Frontal cortex (tissue), 4 donors: ENCODE measurements at places on chromosomes 7 and 10. TPM values are rescaled to one million over a fixed set of nuclear protein-coding genes. Genes with fewer than 3 reads are reported as not detected.

DNA sequence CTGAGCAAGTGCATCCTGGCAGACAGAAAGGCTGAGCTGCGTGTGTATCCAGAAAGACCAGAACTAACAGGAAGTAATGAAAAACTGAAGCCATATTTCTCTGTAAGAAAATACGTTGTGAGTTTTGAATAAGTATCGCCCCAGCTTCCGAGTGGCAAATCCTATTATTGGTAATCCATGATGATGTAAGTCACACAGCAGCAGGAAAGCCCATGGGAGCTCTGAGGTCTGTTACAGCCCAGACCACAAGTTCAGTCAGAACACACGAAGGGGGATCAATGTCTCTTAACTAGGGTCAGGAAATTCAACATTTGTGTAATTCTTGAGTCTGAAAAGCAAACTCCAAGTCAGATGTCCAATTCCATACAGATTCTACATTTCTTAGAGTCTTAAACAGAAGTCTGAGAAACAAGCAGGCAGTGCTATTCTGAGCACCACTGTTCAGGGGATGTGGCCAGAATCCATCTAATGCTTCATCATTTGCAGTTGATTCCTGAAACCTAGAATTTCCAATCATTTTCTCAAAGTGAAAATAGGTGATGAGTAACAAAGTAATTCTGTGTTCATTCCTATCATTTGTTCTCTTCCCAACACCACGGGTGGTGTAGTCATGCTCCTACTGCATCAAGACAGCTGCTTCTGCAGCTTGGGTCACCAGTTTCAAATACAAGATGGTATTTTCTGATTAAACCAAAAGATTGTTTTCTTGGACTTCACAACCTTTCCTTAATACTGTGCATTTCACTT lies at the start of gene LRIT2:
TSS of gene LRIT2 (minus strand) at position 118 of the 747 bp plus-strand sequence. CDS start at position 94, 24 bp downstream.
- no peak for DNase-seq

- no peak for DNase-seq
Measured at GRCh38 chr7:66642186-66642585, 13.5 kb downstream of the KCTD7 start.

GRCh38 chr7:43516581-43517342 lies 66.1 kb upstream of the STK17A start:
- DNase-seq, result no peak

GRCh38 chr10:77926566-77927401 lies at the start of gene DLG5:
Gene DLG5, minus strand, starts transcription at chr10:77926755. Its CDS starts 235 bp downstream, at chr10:77926520.
- peak; percentile 74 for DNase-seq

- DNase-seq, result peak; percentile 32
Measured at GRCh38 chr10:78578929-78579328, 489.8 kb upstream of the ZMIZ1 start.

GRCh38 chr10:18005781-18006456 lies 54.2 kb downstream of the SLC39A12 start:
- no peak for DNase-seq

DNA sequence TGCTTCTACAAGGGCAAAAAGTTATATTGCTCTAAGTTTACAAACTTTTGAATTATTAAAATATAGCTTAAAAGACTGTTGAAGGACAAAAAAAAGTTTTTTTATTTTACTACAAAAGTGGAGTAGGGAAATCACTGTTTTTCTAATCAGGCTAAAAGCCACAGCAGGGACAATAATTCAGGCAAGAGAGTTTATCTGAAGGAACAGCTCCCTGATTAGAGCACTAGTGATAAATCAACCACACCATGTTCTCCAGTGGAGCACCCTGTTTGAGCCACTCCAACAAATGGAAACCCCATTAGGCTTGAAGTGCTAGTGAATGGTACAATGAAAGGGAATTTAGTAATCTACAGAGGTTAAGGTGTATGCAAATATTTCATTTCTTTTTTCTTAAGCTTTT lies 357.1 kb downstream of the SEMA3D start:
- DNase-seq, result no peak

- no peak for DNase-seq
Measured at GRCh38 chr10:3805201-3805790, 20.3 kb upstream of the KLF6 start.

DNA sequence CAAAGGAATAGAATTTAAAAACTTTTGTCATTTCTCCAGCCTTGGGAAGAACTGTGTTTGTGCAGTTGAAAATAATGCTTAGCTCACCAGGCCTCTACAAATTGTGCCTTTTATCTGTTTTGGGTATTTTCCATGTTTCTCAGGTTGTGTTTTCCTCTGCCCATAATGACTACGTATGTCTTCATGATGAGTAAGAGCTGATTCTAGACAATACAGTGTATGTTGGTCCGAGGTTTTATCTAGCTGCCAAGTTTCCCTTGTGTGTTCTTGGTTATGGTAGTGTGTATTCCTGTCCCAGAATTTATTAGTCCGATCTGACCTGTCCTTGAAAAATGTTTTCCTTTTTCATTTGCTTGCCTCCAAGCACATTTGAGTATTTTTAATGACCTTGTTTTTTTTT lies 83.7 kb upstream of the GLCCI1 start:
- no peak for DNase-seq

DNA sequence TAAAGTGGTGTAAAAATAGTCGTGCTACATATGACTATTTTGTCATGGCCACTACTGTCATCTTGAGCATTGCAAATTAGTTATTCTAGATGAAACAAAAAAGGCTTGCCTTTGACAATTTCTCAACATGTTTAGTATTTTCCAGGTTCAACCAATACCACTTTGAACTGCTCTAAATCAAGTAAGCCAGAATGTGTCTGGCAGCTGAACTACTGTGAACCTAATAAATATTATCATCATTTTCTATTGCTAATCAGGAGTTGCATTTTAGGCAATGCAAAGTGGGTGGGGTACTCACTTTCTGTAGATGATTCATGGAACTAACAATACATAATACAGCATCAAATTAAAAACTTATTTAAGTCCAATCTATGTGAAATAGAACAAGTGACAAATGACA lies 877.2 kb downstream of the CNTNAP2 start:
- DNase-seq, result no peak

DNA sequence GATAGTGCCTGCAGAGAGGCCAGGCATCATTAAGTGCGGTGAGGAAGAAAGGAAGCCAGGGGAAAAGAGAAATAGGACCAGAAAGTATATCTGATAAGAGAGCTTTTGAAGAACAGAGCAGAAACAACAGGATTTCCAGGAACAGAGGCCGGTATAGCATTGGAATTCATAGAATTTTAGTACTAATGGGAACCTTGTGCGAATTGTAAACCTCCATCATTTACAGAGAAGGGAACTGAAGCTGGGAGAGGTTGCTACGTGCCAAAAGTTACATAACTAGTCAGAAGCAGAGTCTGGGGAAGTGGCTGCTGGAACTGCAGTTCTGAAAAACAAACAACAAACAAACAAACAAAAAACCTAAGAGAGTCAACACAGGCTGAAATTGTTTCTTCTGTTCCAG lies 5.4 kb upstream of the ZMYND11 start:
- DNase-seq, result no peak

GRCh38 chr7:97512441-97513207 lies 219.3 kb upstream of the TAC1 start:
- no peak for DNase-seq

GRCh38 chr7:143013893-143014292 lies 13.0 kb downstream of the OR9A2 start:
- DNase-seq, result no peak

DNA sequence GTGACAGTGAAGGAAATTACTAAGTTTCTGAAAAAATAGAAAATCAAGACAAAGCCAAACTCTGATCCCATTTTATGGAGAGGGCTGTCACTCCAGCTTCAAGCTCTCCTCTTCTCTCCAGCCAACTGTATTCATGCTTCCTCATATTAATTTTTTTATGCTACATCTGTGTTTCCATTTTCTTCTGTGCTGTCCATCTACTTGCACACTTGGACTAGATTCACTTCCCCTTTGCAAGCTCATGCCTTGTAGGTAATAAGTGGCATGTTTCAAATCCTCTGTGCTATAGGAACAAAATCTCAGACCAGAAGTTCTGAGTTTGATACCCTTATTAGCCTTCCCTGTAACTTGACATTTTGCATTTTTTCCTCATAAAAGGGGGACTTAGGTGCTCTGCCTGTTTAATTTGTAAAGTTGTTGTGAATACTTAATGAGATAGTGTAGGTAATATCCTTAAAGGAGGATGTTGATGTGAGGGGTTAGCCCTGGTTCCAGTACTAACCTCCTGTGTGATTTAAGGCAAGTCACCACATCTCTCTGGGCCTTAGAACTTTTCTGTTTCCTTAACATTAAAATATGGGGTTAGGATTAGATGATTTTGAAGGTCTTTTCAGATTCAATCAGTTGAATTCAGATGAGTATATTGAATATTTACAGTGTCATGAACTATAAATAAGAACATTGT lies 358.8 kb downstream of the BBS9 start:
- no peak for DNase-seq

DNA sequence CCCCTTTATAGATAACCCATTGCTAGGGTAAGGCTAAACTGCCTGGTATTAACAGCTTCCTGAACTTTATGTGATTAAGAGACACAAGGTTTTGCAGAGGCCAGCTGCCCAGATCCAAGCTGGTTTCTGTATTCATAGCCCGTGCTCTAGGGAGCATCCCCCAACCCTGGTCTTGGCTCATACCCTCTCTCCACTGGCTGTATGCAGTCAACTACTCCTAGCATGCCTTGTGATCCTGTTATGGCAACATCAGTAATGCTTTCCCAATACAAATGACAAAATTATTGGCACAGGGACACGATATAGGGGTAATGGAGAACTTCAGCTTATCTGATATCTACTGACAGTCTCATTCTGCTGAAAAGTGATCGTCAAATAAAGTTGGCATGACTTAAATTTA lies 202.8 kb upstream of the MKLN1 start:
- DNase-seq, result no peak

DNA sequence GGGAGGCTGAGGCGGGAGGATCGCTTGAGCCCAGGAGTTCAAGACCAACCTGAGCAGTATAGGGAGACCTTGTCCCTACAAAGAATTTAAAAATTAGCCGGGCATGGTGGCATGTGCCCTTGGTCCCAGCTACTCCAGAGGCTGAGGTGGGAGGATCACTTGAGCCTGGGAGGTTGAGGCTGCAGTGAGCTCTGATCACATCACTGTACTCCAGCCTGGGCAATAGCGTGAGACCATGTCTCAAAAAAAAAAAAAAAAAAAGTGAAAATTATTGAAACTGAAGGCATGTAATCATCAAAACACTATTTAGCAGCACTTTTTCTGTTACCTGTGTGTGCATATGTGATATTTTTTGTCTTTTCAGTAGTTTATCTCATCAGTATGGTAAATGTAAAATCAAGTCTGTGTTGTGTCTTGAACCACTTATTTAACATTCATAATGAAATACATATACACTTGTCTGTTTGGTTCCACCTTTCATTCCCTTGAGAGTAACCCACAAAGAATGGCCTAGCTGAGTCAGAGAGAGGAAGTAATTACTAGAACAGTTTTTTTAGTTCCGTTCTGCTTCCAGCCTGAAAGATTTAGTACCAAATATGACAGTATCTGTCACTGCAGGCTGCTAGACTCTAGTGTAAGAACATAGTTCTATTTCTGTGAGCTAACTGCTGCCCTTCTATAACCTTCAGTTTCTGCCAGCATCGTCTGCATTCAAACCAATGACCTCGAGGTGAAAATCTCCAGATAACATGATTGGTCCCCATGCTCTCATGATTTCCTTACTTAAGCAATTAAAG lies 68.6 kb downstream of the MMRN2 start:
- no peak for DNase-seq

DNA sequence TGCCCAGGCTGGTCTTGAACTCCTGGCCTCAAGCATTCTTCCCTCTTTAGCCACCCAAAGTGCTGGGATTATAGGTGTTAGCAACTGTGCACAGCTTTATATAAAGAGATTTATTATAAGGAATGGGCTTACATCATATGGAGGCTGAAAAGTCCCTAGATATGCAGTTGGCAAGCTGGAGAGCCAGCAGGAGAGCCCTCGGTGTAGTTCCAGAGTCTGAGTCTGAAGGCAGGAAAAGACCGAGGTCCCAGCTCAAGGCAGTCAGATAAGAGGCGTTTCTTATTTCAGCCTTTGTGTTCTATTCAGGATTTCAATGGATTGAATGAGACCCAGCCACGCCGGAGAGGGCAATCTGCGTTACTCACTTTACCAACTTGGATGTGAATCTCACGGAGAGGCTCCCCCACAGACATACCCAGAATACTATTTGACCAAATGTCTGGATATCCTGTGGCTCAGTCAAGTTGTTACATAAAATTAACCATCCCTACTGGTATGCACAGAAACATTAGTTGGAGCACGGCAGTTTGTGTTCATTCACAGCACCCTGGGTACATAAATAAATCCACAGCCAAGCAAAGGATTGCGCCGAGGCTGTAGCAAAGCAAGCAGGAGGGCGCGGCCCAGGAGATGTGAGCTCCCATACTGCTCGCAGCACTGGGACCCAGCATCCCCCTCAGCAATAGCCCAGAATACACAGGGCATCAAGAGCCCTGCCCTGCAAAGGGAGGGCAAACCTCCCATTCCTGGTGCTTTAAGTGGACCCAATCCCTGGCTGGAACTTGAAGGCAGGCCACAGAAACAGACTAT lies 158.4 kb upstream of the ZNF32 start:
- no peak for DNase-seq

CEP55 gene
- total RNA-seq, result 2.4 TPM

BTAF1 gene
- total RNA-seq, result 65.2 TPM

ZNF804B gene
- total RNA-seq, result 6.9 TPM

SLC16A12 gene
- 1.2 TPM for total RNA-seq

TEX47 gene
- total RNA-seq, result not detected

DRGX gene
- total RNA-seq, result not detected

SORCS1 gene
- 16.7 TPM for total RNA-seq

ARMC3 gene
- 3.3 TPM for total RNA-seq

SPDYE11 gene
- total RNA-seq, result under 0.01 TPM

FOXI2 gene
- not detected for total RNA-seq

SFTPA1 gene
- not detected for total RNA-seq

EPO gene
- total RNA-seq, result not detected
